ENCODE measurements at places on chromosomes 2 and 18.

- DNase-seq, result no peak
Observed at GRCh38 chr18:8516371-8517250, 92.6 kb upstream of the RAB12 start.

GRCh38 chr2:162732946-162733698, 105.4 kb downstream of the KCNH7 start:
- no peak for DNase-seq

DNA sequence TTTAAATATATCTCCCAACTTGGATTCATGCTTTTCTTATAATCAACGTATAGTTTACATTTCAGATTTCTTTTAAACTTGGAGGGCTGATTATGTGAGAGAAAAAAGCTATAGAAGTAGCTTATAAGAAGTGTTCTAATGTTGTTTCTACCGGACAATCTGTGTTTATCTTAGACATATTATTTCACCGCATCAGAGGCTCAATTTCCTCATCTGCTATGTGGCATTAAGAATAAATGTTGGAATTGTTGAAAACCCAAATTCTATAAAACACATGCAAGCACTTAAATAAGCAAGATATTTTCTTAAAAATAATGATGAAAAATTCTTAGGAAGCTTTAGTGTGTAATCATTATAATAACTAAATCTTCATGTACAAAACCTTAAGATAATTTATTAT, 407.9 kb downstream of the HRH4 start:
- no peak for DNase-seq

- no peak for DNase-seq
Observed at GRCh38 chr2:124380221-124380749, 355.2 kb downstream of the CNTNAP5 start.

- DNase-seq, result no peak
Observed at GRCh38 chr18:25251068-25251467, 100.9 kb downstream of the ZNF521 start.

GRCh38 chr18:37435996-37436395, 129.6 kb downstream of the CELF4 start:
- no peak for DNase-seq

- no peak for DNase-seq
Observed at GRCh38 chr2:172701250-172701649, 34.4 kb upstream of the RAPGEF4 start.

DNA sequence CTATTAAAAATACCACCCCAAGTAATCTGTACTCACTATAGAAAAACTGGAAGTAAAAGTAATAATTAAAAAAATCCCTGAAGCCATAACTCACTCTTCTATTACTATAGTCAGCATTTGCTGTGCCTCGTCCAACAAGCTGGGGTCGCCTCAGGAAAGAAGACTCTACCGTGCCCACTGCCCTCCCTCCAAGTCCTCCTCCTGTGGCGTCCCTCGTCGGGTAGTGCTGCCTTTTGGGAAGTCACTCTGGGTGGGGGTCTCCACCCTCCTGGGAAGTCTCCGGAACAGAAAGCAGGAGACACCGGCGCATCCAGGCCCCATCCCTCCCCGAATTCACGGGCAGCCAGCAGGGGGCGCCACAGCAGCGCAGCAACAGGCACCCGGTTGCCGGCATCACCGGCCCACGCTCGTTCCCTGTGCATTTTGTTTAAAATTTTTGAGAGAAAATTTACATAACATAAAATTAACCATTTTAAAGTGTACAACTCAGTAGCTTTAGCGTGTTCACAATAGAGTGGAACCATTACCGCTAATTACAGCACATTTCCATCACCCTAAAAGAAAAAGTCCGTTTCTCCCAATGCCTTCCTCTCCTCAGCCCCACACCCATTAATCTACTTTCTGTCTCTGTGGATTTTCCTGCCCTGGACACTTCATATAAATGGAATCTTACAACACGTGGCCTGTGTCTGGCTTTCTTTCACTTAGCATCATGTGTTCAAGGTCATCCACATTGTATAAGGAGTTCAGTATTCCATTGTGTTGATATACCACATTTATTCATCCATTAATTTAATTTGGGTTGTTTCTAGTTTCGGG, 62.2 kb downstream of the ADNP2 start:
- no peak for DNase-seq

DNA sequence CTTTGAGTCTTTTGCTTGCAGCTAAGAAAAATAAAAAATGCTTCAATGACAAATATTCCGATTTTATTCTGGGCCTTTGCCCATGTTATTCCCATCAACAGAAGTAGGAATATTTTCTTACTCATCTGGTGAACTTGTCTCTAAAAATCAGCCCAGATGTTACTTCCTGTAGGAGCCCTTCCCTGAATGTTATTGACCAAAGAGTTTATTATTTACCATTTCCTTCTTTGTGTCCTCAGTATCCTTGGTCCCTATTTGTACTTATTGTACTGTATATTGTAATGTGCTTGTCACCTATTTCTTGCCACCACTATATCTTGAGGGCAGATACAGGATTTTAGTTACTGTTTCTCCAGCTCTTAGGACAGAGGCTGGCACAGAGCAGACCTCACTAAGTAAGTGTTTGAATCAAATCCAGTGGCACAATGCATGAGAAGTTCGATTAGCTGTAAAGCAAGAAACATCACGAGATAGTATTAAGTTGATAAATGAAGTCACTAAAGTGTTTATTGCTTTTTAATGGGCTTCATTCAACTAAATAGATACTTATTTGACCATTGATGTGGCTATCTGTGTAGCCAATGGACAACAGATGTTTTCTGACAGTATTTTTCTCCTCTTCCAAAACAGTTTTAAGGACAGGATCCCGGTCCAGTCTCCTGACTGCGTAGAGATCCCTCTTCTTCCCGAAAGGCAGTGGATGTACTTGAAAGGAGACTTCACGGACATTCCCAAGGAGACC, 109.1 kb downstream of the DDX1 start:
- no peak for DNase-seq

GRCh38 chr2:206443735-206444527, 599 bp downstream of the ADAM23 start:
- no peak for DNase-seq

- no peak for DNase-seq
Observed at GRCh38 chr2:207048416-207048815, 109.1 kb downstream of the CPO start.

- DNase-seq, result no peak
Observed at GRCh38 chr2:232861353-232861752, 8.7 kb upstream of the SNORC start.
